ENCODE measurements at places on chromosomes 5 and 9. TPM values are rescaled to one million over a fixed set of nuclear protein-coding genes. Genes with fewer than 3 reads are reported as not detected.

- H3K36me3 ChIP-seq = no peaks in the 10 kb centered on the region
- H3K27me3 ChIP-seq = no peaks in the 10 kb centered on the region
- H3K4me3 ChIP-seq = no peak overlapping the region
- peak; percentile 40 for DNase-seq
- no peaks in the 10 kb centered on the region for H3K4me1 ChIP-seq
- H3K27ac ChIP-seq = no peak overlapping the region
Observed at GRCh38 chr9:76115396-76115795, 224.9 kb downstream of the PCSK5 start.

GRCh38 chr5:54669285-54669684 lies 151.7 kb downstream of the SNX18 start:
- H3K4me3 ChIP-seq = no peak overlapping the region
- no peaks in the 10 kb centered on the region for H3K27me3 ChIP-seq
- peaks cover 15% of the 10 kb centered on the region for H3K4me1 ChIP-seq
- DNase-seq = peak; percentile 79

- DNase-seq = no peak
- H3K4me1 ChIP-seq = no peaks in the 10 kb centered on the region
- H3K27ac ChIP-seq = no peak overlapping the region
- H3K4me3 ChIP-seq = no peak overlapping the region
- no peaks in the 10 kb centered on the region for H3K27me3 ChIP-seq
- no peaks in the 10 kb centered on the region for H3K36me3 ChIP-seq
Observed at GRCh38 chr5:136793300-136793699, 428.0 kb upstream of the TRPC7 start.

- no peaks in the 10 kb centered on the region for H3K36me3 ChIP-seq
- no peaks in the 10 kb centered on the region for H3K4me1 ChIP-seq
Observed at GRCh38 chr5:144336191-144336961, 165.7 kb downstream of the KCTD16 start.

The KLF9 gene
- total RNA-seq = 4.7 TPM

The ANKRD34B gene
- total RNA-seq = 0.20 TPM

Measured in astrocyte (in vitro differentiated cells and primary cell).